Adipocyte (in vitro differentiated cells): ENCODE measurements at places on chromosomes 4 and X.
A peak's percentile ranks its signal among the peaks of the same experiment; 100 is the strongest.

- no peak for DNase-seq
Observed at GRCh38 chrX:69506617-69507499, 2.7 kb downstream of the NALF2 start.

- no peak for DNase-seq
Observed at GRCh38 chr4:158005021-158005420, 167.8 kb downstream of the GASK1B start.

GRCh38 chr4:7351014-7351413 is 83.7 kb downstream of the PSAPL1 start:
- no peak for DNase-seq

- DNase-seq: no peak
Observed at GRCh38 chr4:8287343-8288280, 18.1 kb downstream of the HTRA3 start.

DNA sequence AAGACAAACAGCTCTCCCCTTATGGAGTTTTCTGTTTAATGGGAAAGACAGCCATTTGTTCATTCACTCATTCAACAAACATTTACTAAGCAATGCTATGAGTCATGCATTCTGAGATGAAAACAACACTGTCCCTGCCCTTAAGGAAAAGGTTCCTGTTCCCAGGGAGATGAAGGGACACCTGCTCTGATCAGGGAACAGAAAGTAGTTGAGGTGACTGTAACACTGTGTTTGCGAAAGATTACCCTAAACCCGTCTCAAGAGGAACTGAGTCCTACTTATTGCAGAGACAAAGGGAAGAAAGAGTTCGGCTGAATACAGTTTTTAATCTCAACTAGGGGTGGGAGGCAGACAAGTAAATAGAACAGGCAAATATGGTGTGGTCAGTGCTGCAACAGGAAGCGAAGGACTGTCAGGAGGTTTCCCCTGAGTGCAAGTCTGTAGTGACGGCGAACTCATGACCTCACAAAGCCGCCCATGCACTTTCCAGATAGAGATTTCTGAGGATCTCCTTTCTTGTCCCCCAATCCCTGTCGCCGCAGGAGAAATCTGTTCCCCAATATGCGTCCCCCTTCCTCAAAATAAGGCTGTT is 712 bp downstream of the STX18 start:
- DNase-seq: peak; percentile 67

DNA sequence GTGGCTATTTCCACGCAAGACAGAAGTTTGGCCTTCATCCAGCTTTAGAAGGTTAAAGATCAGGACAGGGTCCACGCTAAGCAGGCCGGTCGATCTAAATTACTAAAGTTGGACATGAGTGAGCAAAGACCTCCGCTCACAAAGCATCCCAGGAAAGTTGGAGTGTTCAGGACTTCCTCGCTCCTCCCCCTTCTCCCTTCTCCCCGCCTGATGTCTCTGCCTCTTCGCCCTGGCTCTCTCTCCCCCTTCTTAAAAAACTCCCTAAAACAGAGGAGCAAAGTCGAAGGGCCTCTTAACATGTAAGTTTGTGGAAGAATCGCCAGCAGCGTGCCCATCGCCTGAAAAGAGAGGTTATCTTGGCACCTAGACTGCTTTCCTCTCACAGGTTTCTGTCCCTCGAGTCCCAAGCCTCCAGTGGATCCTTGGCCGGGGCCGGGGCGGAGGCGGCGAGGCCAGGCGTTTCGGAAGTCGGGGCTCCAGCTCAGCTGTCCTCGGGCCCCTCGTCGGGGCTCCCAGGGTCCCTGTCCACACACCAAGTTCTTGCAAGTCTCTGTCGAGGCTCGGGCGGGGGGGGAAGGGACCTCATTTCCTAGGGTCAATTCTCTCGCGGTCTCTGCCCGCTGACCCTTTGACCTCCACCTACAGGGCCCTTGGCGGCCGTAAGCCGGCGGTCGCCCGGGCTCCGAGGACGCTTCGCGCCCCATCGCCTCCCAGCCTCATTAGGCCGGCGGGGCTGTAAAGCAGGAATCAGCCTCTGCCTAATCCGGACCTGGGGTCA is 7.6 kb downstream of the ZIC3 start:
- no peak for DNase-seq

DNA sequence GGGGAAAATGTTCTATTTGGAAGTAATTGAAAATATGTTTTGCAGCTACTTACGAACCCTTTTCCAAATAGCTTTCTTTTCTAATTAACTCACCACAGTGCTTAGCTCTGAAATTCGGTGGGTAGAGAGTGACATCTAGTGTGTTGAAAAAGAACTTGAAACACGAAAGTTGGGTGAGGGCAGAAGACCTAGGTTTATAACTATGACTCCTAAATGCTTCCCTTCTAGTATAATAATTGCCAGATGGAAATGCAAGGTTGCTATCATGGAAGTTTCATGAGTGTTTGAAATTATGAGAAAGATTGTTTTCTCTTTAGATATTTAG is 77.3 kb upstream of the NOCT start:
- DNase-seq: peak; percentile 87

DNA sequence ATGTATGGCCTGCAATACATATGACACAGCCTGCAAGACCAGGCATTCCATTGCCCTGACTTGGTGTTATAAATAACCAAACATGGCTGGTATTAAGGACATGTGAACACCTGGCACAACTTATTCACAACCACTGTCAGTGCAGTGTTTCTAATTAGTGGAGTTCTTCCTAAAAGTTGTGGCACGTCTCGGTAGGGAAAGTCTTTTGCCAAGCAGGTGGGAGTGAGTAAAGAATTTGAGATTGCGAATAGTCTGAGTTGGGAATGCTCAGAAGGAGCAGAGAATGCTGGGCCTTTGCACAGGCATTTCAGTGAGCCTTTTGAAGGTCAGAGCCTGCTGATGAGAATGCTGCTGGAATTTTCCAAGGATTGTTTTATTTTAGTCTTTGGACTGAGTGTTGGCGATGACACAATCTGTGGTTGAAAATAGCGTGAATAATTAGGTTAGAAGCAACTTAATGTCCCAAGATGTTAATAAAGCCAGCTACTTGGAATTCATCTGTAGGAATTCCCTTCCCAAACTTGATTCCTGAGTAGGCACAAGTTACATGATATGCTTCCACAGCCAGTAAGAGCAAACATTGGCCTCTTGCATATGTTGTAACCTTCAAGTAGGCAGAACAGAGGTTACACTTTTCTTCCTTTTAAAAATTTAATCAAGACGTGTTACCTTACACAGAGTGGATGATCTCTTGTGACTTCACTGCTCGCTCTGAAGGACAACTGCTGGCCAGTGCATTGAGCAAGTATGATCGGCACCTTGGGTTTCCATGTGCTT is 83.6 kb upstream of the PGRMC2 start:
- DNase-seq: no peak

GRCh38 chr4:147456706-147457105 is 24.2 kb upstream of the EDNRA start:
- DNase-seq: no peak

- no peak for DNase-seq
Observed at GRCh38 chr4:158714937-158715336, 8.3 kb downstream of the PPID start.

DNA sequence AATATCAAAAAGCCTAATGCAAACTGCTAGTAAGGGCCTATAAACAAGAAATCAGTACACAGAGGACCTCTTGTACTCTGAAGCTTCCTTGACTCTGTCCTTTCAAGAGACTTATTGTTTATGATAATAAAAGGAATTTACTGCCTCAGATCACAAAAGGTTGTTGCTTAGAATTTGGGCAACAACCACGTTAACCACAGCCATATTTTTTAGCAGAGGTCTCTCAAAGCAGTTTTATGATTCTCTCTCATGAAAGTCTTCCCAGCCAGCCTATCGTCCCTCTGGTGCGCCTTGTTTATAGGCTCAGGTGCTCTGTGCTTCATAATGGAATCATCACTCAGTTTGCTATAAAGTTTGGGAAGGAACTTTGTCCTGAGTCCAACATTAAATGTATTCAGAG is 270.6 kb downstream of the RCHY1 start:
- no peak for DNase-seq

GRCh38 chr4:2651998-2652397 is 104.1 kb downstream of the TNIP2 start:
- DNase-seq: no peak

- no peak for DNase-seq
Observed at GRCh38 chr4:85260064-85260463, 214.9 kb upstream of the ARHGAP24 start.

DNA sequence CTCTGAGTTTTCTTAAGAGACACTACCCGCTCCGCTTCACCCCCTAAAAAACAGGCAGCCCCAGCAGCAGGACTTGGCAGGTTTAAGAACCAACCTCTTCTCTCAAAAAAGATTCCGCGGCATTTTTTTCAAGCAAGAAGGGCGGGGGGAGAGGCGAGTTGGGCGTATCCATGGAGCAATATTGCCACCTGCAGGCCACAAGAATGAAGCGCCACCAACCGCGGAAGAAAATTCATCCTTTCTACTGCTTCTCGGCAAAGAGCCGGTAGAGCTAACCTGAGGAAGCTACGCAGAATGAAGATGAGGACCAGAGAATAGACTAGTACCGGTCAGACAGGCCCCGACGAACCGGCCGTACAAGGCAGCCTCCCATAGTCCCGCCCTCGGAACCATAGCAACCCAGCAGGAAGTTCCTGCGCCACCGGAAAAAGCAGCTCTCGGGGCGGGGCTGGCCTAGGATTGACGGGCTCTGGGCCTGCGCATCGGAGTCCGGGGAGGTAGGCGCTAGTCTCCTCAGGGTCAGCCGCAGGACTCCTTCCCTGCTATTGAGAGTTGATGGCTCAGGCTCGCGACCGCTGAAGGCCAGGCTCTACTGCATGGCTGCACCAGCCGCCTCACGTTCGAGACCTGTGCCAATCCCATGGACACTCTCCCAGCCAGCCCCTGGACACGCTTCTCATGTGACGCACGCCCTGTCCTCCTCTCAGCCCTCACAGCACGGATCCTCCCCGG is 76.9 kb downstream of the MAGED4 start:
- DNase-seq: peak; percentile 94

DNA sequence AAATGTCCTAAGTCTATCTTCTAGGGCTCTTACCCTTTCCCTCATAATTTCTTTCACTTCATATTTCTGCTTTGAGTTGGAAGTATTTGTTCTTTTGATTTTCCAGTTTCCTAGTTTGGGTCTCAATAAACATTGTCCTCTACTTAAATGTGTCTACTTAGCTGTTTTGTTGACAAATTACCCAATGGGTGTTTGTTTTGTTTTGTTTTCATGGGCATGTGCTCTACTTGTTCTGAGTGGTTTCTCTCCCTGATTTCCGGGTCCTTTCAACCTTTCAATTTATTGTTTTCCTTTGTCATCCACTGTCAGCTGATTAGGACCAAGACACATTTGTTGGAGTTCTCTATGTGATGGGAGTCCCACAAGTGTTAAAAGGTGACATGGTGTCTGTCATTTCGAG is 1181.4 kb downstream of the RPA4 start:
- DNase-seq: no peak

- no peak for DNase-seq
Observed at GRCh38 chr4:65661471-65661870, 8.8 kb downstream of the EPHA5 start.

DNA sequence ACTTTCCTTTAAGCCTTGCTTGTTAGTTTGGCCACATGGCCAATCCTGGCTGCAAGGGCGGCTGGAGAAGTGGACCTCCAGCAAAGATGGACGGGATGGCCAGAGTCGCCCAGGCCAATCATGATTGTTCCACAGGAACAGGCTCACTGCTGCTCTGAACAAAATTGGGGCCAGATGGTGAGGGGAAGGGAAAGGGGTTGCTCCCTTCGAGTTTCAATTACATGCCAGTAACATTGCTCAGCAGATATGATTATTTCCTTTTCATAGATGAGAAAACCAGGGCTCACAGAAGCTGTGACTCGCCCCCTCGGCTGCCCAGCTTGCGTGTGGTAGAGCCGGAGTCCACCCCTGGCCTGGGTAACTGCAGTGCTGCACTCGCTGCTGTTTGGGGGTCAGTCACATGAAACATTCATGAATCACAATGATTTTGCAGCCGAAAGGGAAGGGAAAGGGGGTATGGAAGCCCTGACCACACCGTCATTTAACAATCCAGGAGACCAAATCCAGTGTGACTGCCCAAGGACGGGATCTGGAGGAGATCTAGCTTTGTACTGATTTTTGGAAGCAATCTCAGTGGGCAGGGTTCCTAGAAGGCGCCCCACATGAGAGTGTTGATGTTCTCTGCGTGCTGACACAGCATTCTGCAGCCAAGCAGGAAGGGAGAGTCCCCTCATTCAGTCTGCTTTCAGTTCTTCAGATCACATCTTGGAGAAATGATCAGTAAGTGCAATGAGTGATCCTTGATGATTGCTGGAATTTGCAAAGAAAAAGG is 77.3 kb upstream of the MSX1 start:
- peak; percentile 66 for DNase-seq

DNA sequence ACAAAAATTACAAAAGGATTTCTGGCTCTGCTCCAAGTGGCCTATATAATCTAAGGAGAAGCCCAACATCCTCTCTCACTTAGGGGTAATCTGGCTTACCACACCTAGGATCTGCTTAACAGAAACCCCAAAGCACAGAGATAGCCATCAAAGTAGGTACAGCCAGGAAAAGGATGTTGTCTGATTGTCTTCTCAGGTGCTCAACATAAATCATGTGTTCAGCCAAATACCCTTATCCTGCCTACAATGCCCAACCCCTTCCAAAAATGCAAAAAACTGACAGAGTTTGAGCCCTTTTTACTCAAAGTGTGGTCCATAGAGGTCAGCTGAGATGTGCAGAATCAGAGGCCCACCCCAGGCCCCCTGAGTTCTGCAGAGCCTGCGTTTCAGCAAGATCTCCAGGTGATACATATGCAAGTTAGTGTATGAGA is 53.9 kb downstream of the PPM1K start:
- no peak for DNase-seq

DNA sequence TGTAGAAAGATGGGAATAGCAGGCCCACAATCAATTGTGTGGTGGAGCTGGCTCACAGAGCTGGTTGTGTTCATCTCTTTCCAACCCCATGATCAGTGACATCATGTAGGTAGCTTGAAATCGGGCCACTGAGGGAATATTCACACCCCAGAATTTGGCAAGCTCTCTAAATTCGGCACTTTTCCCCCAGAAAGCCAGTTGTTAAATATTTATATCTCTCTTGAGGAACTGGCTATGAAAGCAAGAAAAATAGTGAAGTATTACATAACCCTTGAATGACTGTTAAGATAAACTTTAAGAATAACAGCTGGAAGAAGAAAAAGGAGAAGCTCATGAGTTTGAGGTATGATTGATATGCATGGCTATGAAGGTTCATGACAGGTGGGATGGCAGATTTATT is 38.9 kb downstream of the GPRIN3 start:
- no peak for DNase-seq

- no peak for DNase-seq
Observed at GRCh38 chr4:3121596-3121995, 47.1 kb downstream of the HTT start.

DNA sequence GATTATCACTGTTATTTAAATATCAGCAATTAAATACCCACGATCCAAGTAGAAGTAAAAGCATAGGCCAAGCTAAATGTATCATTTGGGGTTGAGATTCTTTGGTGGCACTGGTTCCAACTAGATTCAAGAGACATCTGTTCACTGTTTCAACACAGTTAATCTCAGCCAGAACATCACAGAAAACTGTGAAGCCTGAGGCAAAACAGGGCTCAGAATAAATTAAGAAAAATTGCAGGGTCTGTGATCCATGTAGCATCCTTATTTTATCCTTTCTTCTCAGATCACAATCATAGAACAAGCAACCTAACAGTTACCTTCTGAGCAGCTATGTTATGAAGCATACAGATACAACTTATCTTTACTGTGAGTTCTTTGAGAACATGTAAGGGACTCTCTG is 23.7 kb downstream of the YTHDC1 start:
- peak; percentile 62 for DNase-seq

GRCh38 chr4:2266181-2266580 is 4.3 kb upstream of the MXD4 start:
- DNase-seq: peak; percentile 44
